ENCODE measurements at places on chromosomes 5 and 9.

DNA sequence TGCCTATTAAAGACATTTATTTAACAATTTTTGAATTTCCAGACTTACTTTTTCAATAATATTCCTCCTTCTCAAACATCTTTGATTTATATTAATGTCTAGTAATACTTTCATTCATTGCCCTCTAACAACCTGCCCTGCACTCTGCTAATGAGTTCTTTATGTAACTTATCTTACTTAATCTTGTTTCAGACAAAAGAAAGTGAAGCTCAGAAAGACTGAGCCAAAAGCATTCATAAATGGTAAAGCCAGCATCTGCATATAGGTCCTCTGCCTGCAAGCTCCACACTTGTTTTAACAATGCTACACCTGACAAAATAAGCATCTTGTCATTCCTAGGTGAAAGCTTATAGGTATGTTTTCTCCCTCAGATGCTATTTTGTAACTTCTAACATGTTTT lies 2.4 kb upstream of the TNPO1 start:
- DNase-seq: no peak

GRCh38 chr9:74379718-74380117 lies 117.4 kb upstream of the RORB start:
- peak; percentile 12 for DNase-seq

DNA sequence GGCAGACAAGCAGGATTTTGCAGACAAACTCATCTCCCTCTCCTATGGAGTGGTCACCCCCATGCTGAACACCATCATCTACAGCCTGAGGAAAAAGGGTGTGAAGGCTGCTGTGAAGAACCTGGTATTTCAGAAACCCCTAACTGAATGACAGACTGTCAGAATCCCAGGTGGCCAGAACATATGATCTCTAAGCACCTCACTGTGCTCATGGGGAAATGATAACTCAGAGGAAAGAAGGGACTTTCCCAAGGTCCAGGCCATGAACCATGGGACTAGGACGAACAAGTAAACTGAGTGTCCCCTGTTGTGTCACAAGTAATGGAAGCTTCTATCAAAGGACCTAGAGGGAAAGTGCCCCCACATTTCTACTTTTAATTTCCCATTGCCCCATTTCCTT lies 14.7 kb upstream of the RECK start:
- DNase-seq: no peak

GRCh38 chr9:77917800-77918199 lies 113.8 kb downstream of the GNAQ start:
- DNase-seq: no peak

GRCh38 chr5:157486221-157486681 lies 26.2 kb downstream of the NIPAL4 start:
- no peak for DNase-seq

DNA sequence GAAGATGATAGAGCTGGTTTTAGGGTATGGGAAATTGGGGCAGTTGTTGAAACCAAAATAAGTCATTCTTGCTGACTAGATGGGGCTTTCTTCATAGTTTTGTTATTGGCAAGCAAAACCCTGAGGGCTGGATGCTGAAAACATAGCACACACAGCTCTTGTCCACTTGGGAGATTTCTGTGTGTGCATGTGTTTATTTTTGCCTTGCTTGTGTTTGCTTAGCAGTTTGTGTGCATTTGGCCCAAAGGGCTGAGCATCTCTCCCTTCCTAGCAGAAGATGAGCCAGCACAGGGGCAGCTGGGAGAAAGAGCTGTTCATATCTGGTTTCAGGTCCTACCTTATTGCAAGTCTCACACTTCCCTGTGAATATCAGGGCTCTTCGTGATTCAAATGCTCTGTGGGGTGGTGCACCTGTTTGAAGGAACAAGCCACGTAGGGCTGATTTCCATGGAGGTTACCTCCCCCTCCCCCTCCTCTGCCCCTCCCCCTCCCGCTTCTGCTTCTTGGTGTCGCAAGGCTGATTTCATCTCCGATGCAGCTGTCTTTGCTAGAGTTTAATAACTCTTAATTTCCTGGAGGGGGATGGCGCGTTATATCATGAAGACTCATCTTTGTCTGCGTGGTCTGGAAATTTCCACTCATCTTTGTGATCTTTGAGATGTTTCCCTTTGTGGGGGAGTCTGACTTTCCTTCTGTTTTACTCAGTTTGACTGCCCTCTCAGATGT lies 296.5 kb downstream of the ARHGAP26 start:
- DNase-seq: no peak

GRCh38 chr5:24609706-24610105 lies 35.1 kb downstream of the CDH10 start:
- DNase-seq: no peak

DNA sequence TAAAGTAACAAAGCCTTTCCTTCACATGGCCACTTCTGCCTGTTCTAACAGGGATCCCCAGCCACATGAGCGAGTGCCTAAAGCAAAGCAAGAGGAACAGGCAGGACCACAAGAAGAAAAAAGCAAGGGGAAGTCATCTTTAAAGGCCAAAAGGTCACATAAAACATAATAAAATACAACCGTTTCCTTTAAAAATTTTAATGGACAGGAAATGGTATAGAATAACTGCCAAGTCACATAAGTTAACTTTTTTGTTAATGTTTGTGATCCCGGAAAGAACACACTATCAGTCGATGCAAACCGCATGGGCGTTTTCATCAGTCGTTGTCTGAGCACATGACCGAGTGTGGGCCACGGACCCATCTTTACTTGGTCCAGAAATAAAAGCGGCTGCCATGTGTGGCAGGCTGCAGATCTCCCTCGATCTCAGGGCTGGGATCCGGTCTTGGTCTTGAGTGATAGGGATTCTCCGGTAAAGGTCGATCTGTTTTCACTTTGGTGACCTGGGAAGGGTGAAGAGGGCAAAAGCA lies 15.6 kb downstream of the NDUFA8 start:
- no peak for DNase-seq

DNA sequence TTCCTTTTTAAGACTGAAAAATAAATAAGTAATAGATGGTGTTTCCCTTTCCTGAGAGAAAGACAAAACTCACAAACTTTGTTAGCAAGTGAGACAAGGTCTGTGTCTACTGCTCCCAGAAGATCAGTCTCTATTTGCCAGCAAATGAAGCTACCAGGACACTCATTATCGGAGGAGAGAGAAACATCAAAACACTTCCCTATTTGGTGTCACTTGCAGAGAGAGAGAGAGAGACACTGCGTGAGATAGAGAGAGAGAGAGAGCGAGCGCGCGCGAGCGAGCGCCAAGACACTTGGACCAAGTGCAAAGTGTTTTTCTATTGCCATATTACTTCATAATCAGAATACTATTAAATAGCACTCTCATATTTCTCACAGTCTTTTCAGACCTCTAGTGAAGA lies 142.7 kb downstream of the KCNN2 start:
- no peak for DNase-seq

DNA sequence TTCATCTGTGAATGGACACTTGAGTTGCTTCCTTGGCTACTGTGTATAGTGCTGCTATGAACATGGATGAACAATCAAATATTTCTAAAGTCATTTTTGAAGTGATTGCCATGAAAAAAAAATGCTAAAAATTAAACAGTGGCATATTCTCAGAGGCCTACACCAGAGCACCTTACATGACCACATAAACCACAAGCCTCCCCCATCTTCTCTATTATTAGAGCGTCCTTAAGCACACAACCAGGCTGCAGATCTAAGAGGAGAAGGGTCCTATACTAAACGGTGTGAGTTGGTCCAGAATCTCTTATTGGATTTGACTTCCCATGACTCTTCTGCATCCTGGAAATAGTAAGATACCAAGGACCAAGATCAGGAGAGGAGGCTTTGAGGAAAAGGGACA lies 34.3 kb downstream of the PCA3 start:
- no peak for DNase-seq

GRCh38 chr5:15261269-15261995 lies 238.5 kb upstream of the FBXL7 start:
- DNase-seq: no peak

DNA sequence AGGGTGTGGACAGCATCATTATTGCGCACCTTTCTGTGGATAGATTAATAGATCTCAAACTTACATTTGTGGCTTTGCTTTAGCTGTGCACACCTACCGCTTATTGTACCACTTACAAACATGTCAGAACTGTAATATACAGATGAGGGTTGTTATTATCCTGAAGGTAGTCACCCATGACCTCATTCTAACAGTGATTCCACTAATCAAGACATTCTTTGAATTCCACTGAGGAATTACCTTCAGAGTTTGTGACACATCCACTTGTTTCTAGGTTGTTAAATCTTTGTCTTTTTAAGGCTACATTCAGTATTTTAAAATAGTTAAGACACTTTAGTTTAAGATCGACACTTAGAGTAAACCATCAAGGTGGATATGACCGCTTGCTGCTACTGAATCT lies 7.8 kb downstream of the KCNV2 start:
- DNase-seq: no peak

GRCh38 chr9:122158202-122158601 lies 1.4 kb downstream of the NDUFA8 start:
- no peak for DNase-seq

- DNase-seq: no peak
These were observed 65.4 kb upstream of the FCN1 start for GRCh38 chr9:134983074-134983473.

GRCh38 chr5:96648593-96648992 lies 13.6 kb upstream of the CAST start:
- no peak for DNase-seq

GRCh38 chr5:317086-317811 lies 4.3 kb upstream of the AHRR start:
- peak; percentile 63 for DNase-seq

DNA sequence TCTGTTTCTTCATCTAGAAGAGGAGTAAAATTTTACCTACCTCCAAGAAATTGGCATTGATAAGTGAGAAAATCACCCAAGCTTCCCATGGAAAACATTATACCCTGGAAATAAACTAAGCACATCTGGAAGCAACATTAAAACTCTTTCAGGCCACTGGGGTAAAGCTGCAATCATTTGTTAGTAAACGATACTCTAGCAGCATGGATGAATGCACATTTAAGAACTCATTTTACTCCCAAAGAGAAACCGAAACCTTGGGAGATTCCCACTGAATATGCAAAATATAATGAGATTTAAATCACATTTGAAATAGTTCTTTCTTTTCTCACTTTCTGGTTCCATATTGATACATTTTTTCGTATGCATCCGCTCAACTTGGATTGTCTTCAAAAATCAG lies 467.5 kb downstream of the EFNA5 start:
- no peak for DNase-seq

DNA sequence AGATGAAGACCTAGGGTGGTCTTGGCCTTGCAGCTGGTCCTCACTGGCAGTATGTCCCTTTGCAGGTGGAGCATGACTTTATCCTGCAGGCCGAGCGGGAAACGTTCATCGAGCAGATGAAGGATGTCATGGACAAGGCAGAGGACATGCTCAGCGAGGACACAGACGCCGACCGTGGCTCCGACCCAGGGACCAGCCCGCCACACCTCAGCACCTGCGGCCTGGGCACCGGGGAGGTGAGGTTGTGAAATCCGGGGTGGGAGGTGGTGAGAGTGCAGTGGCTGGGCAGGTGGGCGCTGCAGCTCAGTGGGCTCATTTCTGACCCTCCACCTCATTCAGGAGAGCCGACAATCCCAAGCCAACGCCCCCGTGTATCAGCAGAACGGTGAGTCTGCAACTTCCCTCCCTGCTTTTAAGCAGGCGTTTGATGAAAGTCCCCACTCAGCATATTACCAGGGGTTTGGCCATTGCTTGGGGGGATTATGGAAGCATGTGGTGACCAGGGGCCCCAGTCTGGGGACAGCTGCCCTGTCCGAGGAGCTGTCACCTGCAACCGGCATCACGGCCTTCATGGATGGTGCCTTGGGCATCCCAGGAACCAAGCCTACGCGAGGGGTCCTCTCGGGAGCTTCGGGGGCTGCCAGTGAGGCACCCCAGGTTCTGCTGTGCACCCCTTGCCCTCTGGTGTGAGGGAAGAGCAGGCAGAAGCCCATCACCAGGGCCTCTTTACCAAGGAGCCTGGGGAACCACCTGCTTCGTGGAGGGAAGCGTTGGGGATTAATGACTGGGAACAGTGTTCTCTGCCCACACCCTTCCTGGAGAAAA lies 84.0 kb downstream of the WNK2 start:
- DNase-seq: no peak

- DNase-seq: no peak
These were observed 215.4 kb downstream of the GLIS3 start for GRCh38 chr9:4084435-4084818.

DNA sequence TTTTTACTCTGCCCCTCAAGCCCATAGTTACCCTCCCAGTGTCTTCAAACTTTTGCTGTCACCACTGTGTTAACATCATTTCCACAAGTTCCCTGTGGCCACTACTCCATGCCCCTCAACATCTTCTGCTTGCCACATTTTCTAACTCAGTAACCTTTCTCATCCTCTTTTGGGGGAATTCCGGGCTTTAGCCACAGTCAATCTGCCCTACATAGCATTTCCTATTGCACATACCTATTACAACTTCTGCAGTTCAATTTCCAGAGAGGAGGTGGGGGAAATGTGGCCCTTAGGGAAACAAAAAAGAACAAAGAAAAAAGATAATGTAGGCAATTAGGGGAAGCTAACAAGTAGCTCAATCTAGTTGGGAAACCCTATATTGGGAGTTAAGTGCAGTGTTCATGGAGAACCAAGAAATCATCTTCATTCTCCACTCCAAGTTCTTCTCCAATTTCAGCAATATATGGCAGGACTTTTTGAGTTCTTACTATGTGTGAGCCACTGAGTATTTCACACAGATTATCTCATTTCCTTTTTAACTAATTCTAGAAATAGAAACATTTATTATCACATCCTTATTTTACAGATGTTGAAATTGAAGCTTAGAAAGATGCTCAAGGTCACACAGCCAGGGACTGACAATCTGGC lies 40.2 kb upstream of the LPAR1 start:
- no peak for DNase-seq

DNA sequence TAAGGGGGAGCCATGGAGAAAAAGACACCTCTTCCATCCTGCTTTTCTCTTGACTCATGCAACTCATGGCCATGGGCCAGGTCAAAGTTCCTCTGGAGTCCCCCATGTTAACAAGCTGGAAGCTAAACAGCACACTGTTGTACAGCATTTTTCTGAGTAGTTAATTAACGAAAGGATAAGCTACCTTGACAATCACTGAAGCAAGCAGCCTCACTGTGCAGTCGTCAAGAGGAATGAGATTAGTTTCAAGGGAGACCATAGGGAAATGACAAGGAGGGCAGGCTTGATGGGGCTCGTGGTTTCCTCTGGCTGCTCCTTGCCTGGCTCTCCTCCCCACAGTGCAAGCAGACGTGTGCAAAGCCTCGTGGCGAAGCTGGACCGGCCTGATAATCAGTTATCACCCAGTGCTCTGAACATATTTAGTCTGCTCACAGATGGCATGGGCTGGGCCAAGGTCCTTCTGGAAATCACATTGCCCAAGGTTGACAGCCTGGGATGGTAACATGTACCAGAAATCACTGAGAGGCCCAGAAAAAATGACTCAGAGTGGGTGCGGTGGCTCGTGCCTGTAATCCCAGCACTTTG lies 209.5 kb downstream of the SLIT3 start:
- DNase-seq: no peak

- DNase-seq: no peak
These were observed 53.5 kb upstream of the PTPN3 start for GRCh38 chr9:109551651-109552050.

DNA sequence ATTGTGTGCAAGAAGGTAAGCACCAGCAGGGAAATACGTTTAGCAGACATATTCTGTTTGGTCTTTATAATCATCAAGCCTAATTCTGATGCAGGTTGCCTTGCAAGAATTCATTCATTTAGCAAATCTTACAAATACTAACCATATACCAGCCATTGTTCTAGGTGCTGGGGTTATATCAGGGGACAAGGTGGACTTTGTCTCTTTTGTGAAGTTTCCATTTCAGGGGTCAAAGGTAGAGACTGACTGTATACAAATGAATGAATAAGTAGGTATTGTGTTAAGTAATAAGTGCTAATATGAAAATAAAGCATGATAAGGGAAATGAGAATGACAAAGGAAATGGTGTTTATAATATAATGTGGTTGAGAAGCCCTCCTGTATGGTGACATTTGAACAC lies 64.0 kb downstream of the LNPEP start:
- no peak for DNase-seq

Measured in progenitor cell of endocrine pancreas (in vitro differentiated cells).